Activated CD4-positive, alpha-beta T cell treated with anti-CD3 and anti-CD28 coated beads, Interleukin-2, amount 50 U/mL, for 48 hours (primary cell): ENCODE measurements at places on chromosomes 5 and 9.

DNA sequence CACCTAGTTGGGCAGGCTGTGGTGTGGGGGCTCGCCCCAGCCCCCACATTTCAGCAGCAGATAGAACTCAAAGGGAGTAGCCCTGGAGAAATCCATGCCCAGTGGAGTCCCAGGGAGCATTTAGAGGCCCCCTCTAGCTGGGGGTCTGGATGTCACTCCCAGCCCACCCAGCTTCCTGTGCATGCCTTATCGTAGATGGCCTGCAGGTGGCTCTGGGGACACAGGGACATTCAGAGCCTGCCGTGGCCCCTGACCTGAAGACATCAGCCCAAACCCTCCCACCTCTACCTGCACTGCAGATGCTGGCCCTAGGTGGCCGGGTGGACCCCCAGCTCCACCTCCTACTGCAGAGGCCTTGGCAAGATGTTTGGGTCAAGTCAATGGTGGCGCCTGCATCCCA, 49.0 kb upstream of the LMX1B start:
- no peak for DNase-seq

DNA sequence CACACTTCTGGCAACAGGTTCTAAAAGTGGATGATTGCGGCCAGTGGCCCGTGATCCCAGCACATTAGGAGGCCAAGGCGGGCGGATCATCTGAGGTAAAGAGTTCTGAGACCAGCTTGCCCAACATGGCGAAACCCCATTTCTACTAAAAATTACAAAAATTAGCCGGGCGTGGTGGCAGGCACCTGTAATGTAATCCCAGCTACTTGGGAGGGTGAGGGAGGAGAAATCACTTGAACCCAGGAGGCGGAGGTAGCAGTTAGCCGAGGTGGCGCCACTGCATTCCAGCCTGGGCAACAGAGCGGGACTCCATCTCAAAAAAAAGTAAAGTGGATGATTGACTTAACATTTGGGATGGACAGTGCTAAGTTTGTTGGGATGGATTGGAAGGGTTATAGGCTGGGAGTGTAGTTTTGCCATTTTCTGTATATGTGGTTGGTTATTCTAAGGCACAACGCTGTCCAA, 3.4 kb downstream of the MATR3 start:
- DNase-seq = no peak

DNA sequence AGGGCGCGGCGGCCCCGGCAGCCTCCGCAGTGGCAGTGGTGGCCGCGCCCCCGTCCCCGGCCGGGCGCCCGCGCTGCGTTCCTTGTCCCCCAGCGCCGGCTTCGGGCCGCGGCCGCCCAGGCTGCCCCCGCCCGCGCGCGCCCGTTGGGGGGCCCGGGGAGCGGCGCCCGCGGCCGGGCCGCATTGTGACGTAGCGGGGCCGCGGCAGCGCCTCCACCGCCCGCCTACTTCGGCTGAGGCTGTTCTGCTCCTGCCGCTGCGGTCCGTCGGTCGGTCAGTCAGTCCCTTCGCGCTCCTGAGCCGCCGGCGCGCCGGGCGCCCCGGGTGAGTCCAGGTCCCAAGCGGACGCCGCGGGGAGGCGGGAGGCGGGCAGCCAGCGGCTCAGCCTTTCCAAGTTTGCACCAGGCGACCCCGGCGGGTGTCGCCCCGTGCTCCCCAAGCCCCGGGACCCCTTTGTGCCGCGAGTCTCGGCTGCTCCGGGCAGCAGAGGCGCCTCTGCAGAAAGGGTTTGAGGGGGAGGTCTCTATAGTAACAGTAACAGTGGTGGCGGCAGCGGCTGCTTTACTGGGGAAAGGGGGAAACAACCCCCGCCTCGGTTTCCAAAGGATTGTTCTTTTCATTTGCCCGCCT, at the start of gene SNCAIP:
SNCAIP (plus strand) TSS at position 277 of the 630 bp plus-strand sequence. CDS start 78,898 bp downstream, outside the sequence.
- no peak for DNase-seq

DNA sequence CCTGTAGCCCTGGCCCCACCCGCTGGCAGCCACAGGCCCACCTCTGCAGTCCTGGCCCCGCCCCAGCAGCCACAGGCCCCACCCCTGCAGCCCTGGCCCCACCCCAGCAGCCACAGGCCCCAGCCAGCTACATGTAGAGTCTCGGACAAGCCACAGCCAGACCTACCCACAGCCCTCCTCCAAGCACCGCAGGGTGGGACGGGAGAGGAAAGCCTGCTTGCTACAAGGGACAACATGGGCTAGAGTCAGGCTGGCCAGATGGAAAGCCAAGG, 49.5 kb upstream of the SARDH start:
- no peak for DNase-seq

- DNase-seq = no peak
These were observed 165.3 kb downstream of the KDM4C start for GRCh38 chr9:6923086-6923485.

GRCh38 chr9:78386348-78386747, 89.4 kb downstream of the PSAT1 start:
- DNase-seq = no peak

- no peak for DNase-seq
These were observed 87.5 kb upstream of the NR5A1 start for GRCh38 chr9:124594673-124595072.

- no peak for DNase-seq
These were observed 447.7 kb downstream of the KIF4B start for GRCh38 chr5:155461304-155461703.

DNA sequence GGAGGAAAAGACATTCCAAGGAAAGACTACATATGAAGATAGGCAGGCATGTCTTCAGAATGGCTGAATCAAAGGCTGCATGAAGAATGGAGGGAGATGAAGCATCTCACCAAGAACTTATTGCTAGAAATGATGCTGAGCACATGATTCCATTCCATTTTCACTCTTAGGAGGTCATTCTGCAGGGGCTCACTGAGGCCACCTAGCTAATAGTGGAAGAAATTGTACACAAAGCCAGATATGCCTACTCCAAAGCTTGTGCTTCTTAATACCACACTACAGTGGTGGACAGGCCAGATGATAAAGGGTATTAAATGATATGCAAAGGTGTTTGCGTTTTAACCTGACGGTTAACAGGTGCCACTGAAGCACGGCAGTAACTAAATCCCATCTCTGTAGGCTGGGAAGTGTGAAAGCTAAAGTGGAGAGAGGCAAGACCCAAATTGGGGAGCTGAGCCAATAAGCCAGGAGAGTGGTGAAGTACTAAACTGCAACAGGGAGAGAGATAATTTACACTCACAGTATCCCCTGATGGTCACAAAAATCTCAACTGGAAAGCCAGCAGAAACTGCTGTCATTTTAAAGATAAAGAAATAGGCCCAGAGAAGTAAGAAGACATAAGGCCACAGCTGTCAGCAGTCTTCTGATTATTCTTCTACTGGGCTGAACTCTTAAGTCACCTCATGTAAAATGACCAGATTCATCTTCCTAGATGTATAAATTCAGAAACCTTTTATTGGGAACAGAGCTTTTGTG, 14.6 kb downstream of the NDUFA8 start:
- no peak for DNase-seq

GRCh38 chr5:116305899-116306298, 221.1 kb downstream of the COMMD10 start:
- DNase-seq = no peak

- no peak for DNase-seq
These were observed 207.7 kb downstream of the SREK1 start for GRCh38 chr5:66351813-66352212.

GRCh38 chr9:95217936-95218335, 99.6 kb downstream of the FANCC start:
- no peak for DNase-seq

- DNase-seq = no peak
These were observed 48.2 kb downstream of the KIF2A start for GRCh38 chr5:62354028-62354874.

DNA sequence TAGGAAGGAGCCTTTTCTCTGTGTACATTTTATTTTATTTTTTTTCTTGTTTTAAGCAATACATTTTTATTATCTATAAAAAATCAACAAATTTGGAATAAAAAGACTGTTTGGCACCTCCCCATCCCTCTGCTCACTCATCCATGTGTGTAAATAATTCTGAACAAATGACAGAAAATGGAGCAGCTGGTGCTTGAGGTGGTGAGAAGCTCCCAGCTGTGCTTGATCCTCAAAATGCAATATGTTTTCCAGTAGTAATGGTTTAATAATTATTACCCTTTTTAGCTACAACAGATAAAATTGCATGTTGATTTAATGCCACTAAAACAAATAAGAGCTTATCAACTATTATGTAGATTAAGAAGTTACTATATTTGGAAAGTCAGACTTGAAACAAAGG, 132.5 kb downstream of the CDH18 start:
- no peak for DNase-seq

DNA sequence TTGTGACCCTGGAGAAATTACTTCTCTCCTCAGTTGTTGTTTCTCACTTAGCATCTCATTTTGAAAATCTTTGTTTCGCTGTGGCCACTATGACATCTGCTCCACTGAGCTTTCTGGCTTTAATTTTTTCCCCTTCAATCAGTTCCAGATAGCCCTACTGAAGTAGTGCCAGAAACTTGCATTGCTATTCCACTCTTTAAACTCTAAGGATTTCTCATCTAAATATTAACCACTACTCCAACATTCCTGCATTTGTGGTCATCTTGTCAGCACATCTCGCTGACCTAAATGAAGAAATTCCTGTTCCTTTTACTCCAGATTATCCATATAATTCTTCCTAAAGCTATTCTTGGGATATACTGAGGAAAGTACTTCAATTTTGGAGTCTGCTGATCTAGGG, 15.3 kb upstream of the NOL6 start:
- no peak for DNase-seq

DNA sequence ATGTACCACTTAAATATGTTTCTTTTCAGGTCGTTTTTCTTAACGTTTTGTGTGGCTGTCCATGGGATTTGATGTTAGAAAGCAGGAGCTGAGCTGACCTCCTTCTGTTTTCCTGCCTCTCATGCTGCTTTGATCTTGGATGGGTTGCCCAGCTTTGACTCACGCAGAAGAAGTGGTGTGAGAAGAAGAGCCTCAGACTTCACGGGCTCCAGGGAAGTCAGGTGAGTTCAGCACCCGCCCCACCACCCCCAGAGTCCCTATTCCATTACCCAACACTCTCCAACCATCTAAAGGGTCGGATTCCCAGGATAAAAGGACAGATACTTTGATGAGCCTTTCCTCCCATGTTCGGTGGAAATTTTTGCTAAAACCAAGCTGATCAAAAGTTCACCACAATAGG, 373.4 kb downstream of the IRX2 start:
- no peak for DNase-seq

DNA sequence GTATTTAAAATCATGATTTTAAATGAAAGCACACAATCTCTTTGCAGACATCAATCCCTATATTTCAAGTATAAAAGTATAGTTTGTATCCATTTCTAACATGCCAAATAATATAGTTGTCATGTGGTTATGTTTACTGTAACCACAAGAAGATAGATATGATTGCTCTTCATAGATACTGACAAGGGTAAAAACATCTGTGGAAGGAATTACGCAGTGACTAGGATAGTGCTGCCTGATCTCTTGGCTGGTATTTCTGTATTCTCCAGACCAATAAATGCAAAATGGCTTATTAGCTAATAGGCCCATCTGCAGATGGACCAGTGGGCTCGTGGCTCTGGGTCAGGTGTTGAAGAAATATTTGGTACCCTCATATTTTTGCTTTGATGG, 34.9 kb upstream of the FBN2 start:
- DNase-seq = no peak

DNA sequence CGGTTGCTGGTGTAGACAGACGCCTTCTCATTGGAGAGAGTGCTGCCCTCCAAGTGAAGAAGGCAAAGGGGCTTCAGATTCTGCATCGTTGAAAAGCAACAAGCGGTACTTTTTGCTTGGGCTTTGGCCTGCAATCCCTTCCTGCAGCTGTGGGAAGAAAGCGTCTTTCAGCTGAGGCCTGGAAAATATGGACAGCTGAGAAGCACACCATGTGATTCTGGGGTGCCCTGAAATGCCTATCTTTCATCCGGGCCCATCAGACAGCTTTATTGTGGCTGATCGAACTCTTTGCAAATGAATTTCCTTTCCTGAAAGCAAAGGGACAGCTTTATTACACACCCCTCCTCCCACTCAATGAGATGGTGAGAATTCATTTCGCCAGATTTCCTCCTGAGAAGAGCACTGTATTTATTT, 74.0 kb downstream of the NSG2 start:
- DNase-seq = no peak

DNA sequence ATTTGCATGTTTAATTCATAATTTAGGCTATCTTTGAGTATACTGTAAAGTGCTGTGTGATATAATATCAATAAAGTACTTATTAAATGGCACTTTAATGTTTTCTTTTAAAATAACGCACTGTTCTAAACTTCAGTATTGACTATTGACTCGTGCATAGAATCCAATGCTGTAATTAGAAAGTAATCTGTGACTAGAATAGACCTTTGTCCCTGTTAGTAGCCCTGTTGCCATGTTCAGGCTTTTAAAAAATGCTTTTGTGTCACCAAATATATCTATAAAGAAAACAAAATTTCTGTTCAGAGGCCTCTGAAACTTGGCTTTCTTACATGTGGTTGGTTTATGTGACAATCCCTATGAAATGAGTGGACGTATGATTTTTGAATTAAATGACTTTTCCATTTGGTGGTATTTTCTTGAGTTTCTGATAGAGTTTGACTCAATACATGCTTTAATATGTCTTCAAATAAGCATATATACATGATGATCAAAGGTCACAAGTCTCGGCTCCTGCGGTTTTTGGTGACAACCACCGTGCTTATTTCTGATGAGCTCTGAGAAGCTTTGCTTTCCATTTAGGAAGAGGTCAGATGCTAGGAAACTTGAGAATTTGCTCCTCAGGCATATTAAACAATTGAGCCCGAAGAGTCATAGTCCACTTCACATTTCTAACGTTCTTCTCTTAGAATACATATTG, 174.7 kb downstream of the NR3C1 start:
- DNase-seq = no peak

GRCh38 chr5:123651234-123651633, 139.3 kb downstream of the CSNK1G3 start:
- DNase-seq = no peak

DNA sequence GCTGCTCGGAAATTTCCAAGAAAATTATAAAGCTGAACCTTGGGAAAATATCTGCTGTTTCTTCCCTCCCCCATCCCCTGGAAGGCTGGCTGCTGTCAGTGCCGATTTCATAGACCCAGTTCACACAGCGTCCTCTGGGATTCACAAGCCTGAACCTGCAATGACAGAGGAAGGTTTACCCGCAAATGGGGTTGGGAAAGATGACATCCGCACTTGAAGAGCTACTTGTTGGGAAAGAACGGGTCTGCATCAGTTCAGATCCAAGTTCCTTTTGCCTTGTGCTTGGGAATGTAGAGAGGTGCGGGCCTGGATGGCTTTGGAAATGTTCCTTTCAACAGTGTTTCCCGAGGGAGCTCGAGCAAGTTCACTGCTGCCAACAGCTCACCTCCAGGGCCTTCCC, 13.9 kb downstream of the PCDH12 start:
- DNase-seq = no peak

GRCh38 chr5:115022303-115022702, 147.4 kb downstream of the TRIM36 start:
- no peak for DNase-seq

DNA sequence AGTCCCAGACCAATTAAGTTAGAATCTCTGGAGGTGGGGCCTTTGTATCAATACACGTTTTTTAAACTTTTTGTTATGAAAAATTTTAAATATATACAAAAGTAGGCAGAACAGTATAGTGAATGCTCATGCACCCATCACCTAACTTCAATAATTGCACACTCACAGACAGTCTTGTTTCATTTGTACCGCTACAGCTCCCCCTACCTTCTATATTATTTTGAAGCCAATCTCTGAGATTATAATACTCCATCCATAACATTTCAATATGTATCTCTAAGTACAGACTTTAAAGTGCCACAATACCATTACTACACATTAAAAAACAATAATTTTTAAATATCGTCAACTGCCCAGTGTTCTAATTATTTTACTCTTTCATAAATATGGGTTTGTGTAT, 32.9 kb downstream of the ISL1 start:
- DNase-seq = no peak
